ENCODE measurements at places on chromosomes 11 and 22.

DNA sequence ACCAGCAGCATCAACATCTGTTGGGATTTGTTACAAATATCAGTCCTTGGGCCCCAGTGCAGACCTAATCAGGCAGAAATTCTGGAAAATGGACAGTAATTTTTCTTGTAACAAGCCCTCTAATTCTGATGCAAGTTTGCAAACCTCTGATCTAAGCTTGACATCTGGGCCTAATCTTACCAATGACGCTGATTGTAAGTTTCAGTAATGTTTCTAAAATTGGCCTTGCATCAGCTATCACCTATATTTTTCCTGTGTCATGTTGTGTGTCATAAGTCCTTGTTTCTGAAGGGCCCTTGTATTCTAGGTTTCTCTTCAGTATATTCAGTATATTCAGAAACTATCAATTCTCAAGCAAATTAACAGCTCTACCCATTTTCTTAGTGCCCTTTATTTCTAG lies 36.4 kb downstream of the ZNF215 start:
- no peak for DNase-seq

DNA sequence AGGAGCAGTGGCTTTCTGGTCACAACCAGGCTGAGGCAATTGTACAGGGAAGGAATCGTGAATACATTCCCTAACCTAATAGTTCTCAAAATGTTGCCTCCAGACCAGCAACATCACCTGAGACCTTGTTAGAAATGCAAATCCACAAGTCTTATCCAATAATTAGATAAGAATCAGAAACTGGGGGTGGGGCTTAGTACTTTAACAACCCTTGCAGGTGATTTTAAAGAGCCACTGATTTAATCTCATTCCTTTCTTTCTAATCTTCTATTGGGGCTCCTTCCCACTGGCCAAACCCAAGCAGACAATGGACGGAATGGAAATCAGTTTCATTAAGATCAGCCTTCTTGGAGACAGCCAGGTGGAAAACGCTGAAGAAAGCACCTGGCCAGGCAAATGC lies 142.4 kb upstream of the DDI1 start:
- DNase-seq: no peak

DNA sequence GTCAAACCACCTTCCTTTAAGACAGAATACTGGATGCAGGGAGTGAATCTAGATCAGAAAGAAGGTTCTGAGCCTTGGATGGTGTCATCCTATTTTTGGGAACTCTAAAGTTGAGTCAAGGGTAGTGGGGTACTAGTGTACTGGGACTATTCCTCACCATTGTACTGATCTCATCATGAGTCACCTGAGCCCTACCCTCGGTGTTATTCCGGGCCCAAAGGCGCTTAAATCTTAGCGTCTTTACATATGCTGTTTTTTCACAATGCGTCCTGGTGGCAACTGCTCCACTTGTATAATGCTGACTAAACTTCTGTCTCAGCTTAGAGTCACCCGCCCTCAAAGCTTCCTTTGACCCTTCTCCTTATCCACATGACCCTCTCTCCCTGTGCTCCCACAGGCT lies 25.3 kb upstream of the PATE1 start:
- no peak for DNase-seq

GRCh38 chr11:107696140-107696539 lies 15.7 kb downstream of the SLN start:
- no peak for DNase-seq

DNA sequence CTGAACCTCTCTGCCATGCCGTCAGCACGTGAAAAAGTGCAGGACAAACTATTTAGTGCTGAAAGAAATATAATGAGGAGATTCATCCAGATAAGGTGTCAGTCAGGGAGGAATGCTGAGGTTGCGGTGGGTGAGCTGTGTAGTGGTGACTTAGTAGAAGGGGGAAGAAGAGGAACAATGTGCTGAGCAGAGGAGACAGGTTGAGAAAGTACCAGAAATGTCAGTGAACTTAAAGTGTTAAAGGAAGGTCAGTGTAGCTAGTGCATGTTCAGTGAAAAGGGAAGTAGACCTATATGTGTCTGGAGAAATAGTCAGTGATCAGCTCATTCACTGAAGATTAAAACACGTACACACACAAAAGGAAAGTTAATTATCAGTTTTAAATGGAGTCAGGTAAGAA lies 237.6 kb upstream of the CCDC179 start:
- no peak for DNase-seq

DNA sequence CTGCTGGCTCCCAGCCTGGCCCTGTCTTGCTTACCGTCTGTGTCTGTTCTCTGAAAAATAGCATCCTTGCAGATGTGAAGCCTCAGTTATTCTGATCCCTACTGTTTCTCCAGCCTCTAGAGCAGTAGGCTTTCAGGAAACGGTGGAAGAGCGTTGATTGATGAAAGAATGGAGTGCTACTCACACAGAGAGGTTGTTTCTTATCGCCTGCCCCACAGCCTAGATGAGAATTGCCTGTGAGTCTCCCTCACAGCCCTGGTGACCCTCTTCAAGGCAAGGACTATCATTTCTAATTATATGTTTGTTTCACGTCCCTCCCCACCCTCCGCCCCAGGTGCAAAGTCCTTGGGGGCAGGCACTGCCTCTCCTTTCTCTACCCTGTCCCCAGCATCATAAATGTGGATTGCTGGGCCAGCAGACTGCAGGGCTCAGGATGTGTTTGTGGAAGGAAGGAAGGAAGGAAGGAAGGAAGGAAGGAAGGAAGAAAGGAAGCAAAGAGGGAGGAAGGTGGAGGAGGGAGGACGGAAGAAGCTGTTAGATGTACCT lies 575.3 kb upstream of the B3GAT1 start:
- no peak for DNase-seq

- peak; percentile 58 for DNase-seq
Observed at GRCh38 chr22:37639771-37640590, 512 bp downstream of the SH3BP1 start.

Measured in activated T-cell treated with anti-CD3 and anti-CD28 coated beads, Interleukin-2, amount 50 U/mL, for 24 hours (primary cell).